RPMI8226 (cell line): ENCODE measurements at places on chromosomes 1 and 21.

- DNase-seq = no peak
These were observed 18.3 kb downstream of the YBEY start for GRCh38 chr21:46304437-46304836.

- DNase-seq = no peak
These were observed 146.8 kb upstream of the DMRTA2 start for GRCh38 chr1:50570066-50570468.

GRCh38 chr1:214557952-214558735, 6.7 kb upstream of the PTPN14 start:
- no peak for DNase-seq

DNA sequence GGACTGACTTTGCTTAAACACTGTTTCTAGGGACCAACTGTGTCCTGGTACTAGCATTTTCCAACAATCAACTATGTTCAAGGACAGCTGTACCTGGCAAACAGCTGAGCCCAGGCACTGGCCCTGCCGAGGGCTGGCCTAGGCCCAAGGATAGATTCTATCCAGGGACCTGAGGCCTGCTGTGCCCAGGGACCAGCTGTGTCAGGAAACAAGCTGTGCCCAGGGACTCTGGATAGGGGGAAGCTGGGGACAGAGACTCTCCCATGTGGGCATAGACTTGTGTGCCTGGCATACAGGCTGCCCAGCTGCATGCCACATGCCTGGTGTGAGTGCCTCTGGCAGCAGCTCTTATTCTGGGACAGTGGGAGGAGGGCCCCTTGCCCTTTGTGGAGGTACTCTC, 38.1 kb upstream of the POU3F1 start:
- no peak for DNase-seq

DNA sequence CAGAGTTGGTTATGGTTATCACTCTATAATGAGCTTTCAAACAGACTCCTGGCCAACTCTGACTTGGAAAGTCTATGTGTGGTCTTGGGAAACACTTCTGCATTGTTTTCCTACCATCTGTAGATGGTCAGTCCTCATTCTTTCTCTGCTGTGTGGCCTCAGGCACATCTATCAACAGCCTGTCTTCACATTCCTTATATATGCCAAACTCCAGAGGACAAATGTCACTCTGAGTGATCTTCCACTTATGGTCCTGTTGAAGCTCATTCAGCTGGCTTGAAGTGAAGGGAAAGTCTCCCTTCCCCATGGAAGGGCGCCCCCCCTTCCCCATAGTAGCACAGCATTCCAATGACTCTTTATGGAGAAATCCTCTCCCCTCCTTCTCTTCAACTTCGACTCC, 58.7 kb downstream of the VANGL2 start:
- no peak for DNase-seq

- no peak for DNase-seq
These were observed 198.6 kb downstream of the ADGRL2 start for GRCh38 chr1:81999364-81999763.

DNA sequence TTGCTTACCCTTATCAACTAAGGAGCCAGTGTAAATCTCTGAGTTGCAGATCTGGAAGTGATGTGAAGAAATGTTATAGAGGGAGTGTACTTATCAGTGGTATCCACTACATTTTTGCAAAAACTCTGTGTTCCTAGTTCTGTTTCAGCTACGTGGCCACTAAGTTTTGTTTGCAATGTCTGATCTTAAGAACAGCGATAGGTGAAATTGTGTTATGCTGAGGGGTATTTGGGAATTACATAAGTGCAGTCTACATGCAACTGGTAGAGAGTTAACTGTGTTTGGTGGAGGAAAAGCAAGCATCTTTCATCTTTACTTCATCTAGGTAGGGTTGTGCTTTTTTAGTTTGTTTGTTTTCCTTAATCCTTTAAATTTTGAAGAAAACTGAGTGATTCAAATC, 198.8 kb upstream of the SGIP1 start:
- no peak for DNase-seq

- DNase-seq = no peak
These were observed 18.1 kb downstream of the ITSN1 start for GRCh38 chr21:33660406-33660805.

DNA sequence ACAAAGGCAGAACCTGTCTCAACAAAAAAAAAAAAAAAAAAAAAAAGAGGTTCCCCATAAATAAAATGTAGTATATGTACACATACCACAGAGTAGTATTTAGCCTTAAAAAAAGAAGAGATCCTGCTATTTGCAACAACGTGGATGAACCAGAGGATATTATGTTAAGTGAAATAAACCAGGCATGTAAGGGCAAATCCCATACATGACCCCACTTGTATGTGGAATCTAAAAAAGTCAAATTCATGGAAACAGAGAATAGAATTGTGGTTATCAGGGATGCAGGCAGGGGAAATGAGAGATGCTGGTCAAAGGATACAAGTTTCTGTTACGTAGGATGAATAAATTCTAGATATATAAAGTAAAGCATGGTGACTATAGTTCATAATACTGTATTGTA, 16.7 kb downstream of the SLC44A3 start:
- no peak for DNase-seq

- peak; percentile 55 for DNase-seq
These were observed 19.0 kb downstream of the TEX35 start for GRCh38 chr1:178531887-178532286.

DNA sequence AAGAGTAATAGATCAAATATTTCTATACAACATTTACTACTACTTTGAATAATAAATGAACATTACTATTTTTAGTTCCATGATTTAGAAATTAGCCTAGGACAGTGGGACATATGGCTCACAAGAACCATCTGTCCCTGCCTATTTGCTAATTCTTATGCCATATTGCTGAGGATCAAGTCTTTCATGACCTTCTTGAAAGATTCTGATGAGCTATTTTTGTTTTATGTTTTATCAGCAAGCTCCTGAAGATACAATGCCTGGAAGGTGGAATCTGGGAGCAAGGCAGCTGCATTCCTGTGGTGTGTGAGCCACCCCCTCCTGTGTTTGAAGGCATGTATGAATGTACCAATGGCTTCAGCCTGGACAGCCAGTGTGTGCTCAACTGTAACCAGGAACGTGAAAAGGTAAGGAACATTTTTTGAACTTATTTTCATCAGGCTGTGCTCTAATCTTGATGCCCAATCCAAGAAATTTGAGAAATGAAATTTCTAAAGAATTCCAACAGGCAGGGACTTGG, 326.7 kb downstream of the PAPPA2 start:
- no peak for DNase-seq

DNA sequence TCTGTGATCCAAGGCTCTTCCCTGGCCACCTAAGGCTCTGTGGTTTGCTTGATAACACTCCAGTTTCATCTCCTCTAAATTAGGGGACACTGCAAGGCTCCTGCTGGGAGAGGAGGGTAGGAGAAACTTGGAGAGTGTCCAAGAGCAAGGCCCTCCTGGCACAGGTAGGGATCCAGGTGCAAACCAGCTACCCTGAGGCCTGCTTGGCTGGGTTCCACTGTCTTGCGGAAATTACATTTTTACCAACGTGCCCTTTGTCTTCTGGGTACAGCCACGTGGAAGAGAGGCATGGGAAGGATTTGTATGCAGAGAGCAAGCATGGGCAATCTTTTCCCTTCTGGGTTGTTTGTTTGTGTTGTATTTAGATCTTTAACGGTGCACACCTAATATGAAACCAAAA, 132.5 kb downstream of the PRDM2 start:
- DNase-seq = peak; percentile 95

GRCh38 chr1:198771563-198772153, 132.8 kb downstream of the PTPRC start:
- DNase-seq = peak; percentile 12

DNA sequence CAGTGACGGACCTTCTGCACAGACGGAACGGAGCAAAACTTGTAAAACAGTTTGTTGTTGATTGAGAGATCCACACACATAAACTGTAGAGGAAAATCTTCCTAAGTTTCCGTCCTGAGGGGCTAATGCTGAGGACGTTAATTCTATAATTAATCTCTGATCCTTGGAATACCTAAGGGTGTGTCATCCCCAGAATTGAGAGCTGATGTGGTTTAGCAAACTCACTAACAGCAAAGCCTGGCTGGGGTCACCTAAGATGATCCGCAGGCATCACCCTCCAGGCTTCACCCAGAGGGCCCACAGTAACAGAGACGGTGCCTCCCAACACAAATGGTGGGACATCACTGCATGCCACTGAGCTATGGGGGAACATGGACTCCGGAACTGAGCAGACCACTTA, 97.5 kb downstream of the SMYD2 start:
- no peak for DNase-seq

GRCh38 chr1:64518692-64519481, 49.0 kb downstream of the CACHD1 start:
- no peak for DNase-seq

DNA sequence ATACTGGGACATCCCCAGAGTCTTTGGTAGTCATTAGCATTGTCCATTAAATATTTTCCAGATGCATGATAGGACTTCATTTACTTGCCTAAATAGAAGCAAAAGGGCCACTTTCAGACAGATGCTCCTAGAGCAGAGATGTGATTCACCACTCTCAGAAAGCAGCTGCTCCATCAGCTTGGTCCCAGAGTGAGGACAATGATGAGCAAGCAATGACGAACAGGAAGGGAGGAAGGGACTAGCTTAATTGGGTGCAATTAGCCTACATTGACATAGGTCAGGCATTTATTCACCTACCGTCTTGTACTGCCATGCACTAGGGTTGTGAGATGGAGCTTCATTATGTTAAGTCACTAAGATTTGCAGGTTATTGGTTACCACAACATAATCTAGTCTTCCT, 85.1 kb upstream of the PLXNA2 start:
- DNase-seq = no peak

GRCh38 chr1:36053978-36054377, 29.9 kb upstream of the TEKT2 start:
- DNase-seq = no peak

DNA sequence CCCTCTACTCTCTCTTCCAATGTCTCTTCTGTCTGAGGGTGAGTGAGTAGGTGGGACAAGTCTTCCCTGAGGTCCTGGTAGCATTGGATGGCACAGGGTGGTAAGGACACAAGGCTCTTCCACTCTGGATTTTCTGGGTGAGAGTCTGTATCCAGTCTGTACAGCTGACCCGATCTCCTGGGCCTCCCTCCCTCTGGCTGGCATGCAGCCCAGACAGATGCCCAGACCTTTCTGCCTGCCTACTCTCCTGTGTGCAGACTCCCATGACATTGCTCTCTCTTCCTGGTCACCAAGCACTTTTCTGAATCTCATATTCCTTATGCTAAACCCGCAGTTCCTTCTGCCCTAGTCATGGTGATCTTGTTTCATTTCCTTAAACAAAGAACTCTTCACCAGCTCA, 100.3 kb downstream of the GRIK3 start:
- DNase-seq = no peak

DNA sequence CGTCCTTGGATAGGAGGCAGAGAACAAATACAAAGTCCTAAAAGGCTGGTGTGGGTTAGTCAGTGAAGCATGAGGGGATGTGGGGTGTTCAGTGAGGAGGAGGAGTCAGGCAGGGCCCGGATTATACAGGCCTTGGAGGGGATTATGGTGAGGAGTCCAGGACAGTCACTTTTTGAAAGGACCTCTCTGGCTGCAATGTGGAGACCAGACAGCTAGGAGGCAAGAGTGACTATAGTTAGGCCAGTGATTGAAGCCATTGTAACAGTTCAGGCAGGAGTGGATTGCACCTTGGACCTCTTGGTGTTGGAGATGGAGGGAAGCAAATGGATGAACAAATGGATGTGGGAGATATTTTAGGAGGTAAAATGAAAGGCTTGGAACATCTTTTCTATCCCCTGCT, 115.8 kb downstream of the C1orf94 start:
- DNase-seq = no peak

DNA sequence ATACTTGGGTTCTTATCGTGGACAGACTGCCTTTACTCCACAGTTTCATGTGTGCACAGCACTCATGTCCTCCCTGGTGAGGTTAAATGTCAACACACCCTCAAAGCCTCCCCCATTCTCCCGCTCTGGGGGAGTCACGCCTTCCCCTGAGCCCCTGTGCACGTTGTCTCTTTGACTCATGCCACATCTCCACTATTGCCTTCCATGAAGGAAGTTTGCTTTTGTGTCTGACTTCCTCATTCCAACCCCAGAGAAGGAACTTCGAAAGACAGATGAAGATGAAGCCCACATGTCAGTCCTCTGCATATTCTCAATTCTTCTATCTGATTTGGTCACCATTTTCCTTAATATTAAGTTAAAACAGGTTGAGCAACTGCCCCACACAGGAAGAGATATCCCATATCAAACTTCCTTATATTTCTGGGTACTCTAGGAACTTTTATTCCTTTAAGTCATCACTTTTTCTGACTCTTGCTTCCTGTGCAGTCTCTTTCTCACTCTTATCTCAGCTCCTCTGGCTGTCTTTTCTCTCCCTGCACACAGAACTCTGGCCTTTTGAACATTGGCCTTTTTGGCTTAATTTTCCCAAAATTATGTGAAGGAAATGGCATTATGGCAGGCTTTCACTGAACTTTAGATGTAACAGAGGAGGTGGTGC, 41.5 kb downstream of the C4BPA start:
- DNase-seq = no peak

- DNase-seq = no peak
These were observed 4.1 kb downstream of the ZC3H12A start for GRCh38 chr1:37478451-37478881.

- no peak for DNase-seq
These were observed 20.9 kb downstream of the TMPRSS2 start for GRCh38 chr21:41487082-41487481.

- no peak for DNase-seq
These were observed 191.7 kb upstream of the CAMK1G start for GRCh38 chr1:209391792-209392191.

DNA sequence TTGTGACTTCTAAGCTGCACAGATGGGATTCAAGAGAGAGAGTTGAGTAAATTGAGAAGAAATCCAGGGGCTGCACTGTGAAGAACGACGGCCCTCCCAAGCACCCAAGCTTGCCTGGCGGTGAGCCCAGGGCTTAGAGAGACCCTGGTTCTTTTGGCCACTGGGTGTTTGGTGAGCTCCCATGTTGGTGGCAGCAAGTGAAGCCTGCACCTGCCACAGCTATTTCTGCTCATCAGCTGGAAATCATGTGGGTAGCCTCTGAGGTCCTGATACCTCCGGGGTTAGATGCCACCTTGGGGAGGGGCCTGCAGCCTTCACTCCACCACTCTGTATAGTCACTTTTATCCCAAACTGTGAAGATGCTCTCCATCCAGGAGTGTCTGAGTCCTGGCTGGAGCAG, 6.2 kb upstream of the BTG2 start:
- DNase-seq = peak; percentile 97

DNA sequence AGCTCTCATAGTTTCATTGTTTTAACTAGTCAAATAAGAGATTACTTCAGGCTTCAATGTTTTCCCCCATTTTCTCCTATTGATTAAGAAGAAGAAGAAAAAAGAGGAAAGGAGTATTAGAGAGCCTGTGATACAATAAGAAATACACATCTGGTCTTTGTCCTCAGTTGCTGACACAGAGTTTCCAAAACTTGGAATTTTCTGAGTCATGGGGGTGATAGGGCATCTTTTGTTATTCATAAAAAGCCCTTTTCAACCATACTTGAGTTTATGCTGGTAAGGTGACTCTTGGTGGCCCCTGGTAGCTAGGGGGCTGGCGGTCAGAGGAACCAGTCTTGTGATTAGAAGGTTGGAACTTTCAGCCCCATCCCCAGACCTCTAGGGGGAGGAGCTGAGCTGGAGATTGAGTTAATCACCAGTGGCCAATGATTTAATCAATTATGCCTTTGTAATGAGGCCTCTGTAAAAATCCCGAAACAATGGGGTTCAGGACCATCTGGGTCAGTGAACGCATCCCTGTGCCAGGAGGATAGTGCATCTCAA, 28.9 kb upstream of the KLF18 start:
- DNase-seq = no peak

- no peak for DNase-seq
These were observed 2.3 kb upstream of the GADD45A start for GRCh38 chr1:67682659-67683197.
